Aorta (tissue), 5 donors: ENCODE measurements at places on chromosomes 11 and 22. TPM values are rescaled to one million over a fixed set of nuclear protein-coding genes. Genes with fewer than 3 reads are reported as not detected.
A peak's percentile ranks its signal among the peaks of the same experiment; 100 is the strongest.

NCAM1 gene
- total RNA-seq = 10.2 TPM

GTPBP1 gene
- total RNA-seq = 59.2 TPM

CHRDL2 gene
- 14.5 TPM for total RNA-seq

PIWIL4 gene
- total RNA-seq = 5.6 TPM

DNA sequence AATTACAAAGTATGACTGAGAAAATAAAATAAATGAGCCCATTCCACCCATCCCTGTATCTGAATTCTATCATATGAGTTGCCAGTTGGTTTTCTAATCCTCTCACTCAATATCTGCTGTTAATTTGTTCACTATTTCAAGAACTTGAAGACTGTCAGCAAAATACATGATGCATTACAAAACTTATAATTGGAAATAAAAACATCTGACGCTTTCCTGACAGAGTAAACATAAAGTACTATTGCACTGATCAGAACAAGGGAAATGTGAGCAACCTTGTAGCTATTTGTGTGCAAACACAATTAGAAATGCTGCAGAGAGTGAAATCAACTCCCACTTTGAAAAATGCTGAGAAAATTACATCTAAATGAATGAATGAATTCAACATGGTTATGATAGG, 97.1 kb downstream of the MPPED2 start:
- no peak for DNase-seq

DNA sequence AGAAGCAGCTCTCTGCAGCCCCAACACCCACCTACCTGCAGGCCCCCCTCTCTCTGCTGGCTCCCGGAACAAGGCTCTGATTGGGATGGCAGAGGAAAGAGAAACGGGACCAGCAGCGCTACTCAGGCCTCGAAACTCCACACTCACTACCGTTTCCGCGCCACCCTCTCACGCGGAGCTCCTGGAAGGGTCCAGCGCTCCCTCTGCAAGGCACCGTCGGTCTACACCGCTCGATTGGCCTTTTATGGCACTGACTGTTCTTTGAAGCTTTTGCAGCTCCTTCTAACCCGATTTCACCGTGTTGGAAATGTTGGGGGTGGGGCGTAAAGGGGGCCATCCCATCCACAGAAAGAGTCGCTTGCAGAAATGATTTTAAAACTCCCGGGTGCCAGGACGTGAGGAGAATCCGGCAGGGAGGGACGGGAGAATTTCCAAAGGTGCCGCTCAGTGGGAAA, 323 bp upstream of the PANX1 start:
- peak; percentile 77 for DNase-seq

DNA sequence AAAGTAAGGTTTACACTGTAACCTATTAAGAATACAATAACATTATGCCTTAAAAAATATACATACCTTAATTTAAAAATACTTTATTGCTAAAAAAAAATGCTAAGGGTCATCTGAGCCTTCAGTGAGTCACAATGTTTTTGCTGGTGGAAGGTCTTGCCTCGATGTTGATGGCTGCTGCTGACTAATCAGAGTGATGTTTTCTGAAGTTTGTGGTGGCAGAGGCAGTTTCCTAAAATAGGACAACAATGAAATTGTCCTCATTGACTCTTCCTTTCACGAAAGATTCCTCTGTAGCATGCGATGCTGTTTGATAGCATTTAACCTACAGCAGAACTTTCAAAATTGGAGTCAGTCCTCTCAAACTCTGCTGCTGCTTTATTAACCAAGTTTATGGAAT, 97.6 kb downstream of the FAT3 start:
- no peak for DNase-seq

DNA sequence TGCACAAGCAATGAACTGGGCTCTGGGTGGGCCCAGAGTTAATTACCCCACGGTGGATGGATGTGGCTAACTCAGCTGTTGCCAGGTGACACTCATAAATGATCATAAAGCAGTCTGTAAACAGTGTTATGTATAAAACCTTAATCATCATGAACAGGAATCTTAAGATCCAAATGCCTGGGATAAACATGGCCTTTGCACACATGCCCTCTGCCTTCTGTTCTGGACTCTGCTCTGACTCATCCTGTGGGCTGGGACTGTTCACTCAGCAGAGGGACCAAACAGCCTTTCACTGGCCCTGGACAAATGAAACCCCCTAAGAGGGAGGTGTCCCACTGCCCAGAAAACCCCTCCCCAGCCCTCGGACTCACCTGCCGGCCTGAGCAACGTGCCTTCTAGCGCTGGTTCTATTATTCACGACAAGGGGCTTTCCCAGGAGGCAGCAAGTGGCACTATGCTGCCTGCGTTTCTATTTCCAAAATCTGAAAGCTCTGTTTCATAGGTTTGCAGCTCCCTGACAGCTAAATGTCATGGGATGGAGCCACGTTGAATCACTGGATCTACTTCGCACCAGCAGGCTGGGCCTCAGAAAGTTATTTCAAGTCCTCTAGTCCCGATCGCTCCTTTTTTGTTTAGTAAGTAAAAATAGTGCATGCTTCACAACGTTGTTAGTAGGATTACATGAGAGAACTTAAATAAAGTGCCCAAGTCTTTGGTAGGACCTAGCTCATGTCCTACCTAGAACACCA, 53.0 kb downstream of the LARGE1 start:
- DNase-seq = no peak

GRCh38 chr22:29772170-29772641, 5.0 kb downstream of the UQCR10 start:
- DNase-seq = no peak

- no peak for DNase-seq
Measured at GRCh38 chr11:29527391-29527936, 489.4 kb downstream of the KCNA4 start.

DNA sequence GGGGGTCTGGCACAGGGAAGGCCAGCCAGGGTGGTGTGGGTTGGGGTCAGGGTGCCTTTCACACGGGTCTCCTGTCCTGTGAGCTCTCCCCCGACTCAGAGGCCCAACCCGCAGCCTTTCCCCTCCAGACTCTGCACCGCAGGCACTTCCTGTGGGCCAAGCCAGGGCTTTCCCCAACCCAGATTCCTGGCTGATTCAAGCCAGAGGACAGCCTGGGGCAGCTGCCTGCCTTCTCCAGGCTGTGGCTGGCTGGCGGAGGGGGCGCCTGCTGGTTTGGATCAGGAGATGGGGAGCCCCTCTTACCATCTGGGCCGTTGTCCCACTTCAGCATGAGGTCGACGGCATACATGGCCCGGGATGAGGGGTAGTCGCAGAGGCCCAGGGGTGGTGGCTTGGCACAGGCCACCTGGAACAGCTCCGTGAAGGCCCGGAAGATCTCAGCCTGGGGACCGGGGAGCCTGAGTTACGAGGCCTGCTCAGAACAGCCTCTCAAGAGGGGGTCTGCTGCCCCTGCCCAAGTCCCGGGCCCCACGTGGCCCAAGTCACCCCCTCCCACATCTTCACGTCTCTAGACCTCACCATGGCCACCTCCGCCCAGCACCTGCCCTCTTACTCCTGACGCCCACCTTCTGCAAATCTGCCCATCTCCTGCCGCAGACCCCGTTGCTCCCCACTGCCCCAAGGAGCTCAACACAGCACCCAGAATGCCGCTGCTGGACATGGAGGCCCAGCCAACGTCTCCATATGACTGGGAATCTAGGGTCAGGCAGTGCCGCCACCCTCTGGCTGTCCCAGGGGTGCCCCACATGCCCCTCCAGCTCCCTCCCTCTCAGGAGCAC, 17.3 kb downstream of the TSPO start:
- DNase-seq = no peak

- DNase-seq = no peak
Measured at GRCh38 chr22:16819249-16819648, 6.0 kb downstream of the XKR3 start.

DNA sequence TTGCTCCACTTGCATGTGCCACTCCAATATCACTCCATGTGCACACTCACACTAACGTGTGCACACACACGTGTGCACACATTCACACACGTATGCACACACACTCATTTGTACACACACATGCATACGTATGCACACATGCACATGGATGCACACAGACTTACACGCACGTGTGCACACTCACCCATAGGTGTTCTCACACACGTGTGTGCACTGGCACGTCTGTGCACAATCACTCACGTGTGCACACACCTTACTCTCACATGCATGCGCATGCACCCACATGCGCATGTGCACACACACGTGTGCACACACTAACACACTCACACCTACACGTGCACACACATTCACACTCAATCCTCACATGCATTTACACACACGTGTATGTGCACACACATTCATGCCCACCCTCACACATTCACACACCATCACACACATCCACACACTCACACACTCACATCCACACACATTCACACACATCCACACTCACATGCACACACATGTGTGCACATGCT, 9.3 kb upstream of the MS4A15 start:
- DNase-seq = no peak

DNA sequence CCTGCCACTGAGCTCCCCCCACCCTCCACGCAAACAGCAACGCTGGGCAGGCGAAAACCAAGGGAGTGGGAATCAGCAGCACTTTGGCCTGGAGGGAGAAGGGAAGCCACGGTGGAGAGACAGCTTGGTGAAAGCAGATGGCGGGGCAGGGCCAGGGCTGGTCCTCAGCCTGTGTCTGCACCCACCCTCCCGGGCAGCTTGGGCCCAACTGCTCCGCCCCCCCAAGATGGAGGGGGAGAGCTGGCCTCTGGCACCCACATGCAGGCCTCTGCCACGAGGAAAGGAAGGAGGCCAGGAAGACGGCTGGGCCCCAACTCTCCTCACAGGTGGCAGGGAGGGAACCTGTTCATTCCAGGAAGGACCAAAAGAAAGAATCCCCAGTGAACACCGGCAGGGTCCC, 17.8 kb downstream of the MAFF start:
- DNase-seq = no peak
